ENCODE measurements at places on chromosomes 3 and 15. TPM values are rescaled to one million over a fixed set of nuclear protein-coding genes. Genes with fewer than 3 reads are reported as not detected.

- H3K27me3 ChIP-seq = no peaks in the 10 kb centered on the region
- H3K4me3 ChIP-seq = no peak overlapping the region
- no peak for DNase-seq
- no peak overlapping the region for H3K27ac ChIP-seq
- peaks cover 11% of the 10 kb centered on the region for H3K4me1 ChIP-seq
Measured at GRCh38 chr3:145692751-145693150, 468.2 kb downstream of the PLOD2 start.

DNA sequence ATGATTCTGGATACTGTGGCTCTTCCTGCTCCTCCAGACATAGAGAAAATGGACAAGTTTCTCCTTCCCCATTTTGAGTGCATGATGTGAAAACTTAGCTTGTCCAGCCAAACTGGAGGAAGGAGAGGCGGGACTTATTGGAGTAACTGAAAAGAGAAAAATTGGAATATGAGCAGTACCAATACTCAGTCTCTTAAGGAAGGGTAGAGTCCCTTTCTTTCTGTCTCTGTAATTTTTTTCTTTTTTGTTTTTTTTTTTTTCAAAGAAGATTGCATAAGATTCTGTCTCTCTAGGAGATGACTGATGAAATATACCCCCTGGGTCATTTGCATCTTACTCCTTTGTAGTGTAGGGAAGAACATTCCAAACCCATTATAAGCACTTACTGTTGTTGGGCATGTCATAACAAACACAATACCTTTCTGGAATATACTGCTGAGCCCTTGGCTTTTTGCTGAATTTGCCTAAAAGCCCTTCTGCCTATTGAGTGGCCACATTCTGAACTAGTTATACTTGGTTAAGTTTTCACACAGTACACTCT is 498.1 kb upstream of the TPRG1 start:
- DNase-seq = peak; percentile 32
- H3K4me3 ChIP-seq = no peak overlapping the region
- H3K27ac ChIP-seq = 0 out of 2 replicates have a peak overlapping the region, but pooled peaks have one; percentile 27
- H3K36me3 ChIP-seq = no peaks in the 10 kb centered on the region
- peaks cover 31% of the 10 kb centered on the region for H3K4me1 ChIP-seq
- H3K27me3 ChIP-seq = no peaks in the 10 kb centered on the region

DNA sequence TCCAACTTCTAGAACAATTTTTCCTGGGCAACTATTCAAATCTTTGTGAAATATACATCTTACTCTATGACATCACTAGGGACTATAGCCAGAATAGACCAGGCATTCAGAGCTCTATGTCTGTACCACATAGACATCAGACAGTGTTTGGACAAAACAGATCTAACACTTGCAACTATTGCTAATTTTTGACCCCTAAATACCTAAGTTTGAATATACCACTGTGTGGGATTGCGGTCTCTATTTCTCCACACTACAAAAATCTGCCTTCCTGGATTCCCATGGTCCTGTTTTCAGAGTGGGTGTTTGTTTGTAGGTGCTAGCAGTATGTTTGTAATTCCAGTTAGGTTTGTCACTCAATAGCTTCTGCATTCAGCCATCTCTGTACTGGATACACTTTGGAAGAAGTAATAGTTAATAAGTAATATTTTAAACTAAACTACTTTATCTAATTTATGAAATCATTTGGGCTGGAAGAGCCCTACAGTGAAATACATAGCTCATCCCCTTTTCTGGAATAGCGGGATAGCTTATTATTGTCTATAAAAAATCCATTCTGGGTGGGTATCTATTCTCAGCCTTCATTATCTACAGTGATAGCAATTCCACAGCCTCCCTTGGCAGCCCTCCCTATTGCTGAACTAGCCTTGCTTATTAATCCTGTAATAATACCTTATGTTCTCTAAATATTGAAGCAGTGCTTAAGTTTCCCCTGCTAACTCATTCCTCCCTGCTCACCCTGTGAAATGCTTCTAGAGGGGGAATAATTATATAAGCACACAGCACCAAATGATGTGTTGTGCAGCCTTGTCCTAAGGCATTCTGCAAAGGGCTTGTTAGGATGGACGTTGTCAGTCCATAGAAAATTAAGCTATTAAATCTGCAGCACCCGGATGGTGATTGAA is 49.4 kb downstream of the RBMS3 start:
- peaks cover 11% of the 10 kb centered on the region for H3K4me1 ChIP-seq
- DNase-seq = no peak
- no peaks in the 10 kb centered on the region for H3K36me3 ChIP-seq
- H3K27ac ChIP-seq = no peak overlapping the region
- no peak overlapping the region for H3K4me3 ChIP-seq

DNA sequence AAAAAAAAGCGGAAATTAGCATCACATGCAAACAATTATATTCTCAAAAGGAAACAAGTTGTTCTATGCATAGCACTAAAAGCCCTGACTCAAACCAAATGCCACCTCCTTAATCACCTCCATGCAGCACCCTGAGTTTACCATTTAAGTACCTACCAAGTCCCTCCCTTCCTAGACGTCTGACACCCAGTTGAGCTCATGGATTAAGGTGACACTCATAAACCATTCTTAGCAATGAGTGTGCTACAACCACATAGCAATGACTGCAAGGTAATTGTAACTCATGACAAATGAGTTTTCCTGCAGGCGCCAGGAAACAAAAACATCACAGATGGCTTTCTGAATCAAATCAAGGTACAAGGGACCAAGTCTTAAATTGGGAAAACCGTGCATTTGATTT is 32.0 kb downstream of the WWTR1 start:
- no peaks in the 10 kb centered on the region for H3K27me3 ChIP-seq
- H3K27ac ChIP-seq = no peak overlapping the region
- peaks cover 40% of the 10 kb centered on the region for H3K4me1 ChIP-seq
- H3K36me3 ChIP-seq = no peaks in the 10 kb centered on the region
- no peak overlapping the region for H3K4me3 ChIP-seq

Gene ST8SIA2
- 2.0 TPM for total RNA-seq

DNA sequence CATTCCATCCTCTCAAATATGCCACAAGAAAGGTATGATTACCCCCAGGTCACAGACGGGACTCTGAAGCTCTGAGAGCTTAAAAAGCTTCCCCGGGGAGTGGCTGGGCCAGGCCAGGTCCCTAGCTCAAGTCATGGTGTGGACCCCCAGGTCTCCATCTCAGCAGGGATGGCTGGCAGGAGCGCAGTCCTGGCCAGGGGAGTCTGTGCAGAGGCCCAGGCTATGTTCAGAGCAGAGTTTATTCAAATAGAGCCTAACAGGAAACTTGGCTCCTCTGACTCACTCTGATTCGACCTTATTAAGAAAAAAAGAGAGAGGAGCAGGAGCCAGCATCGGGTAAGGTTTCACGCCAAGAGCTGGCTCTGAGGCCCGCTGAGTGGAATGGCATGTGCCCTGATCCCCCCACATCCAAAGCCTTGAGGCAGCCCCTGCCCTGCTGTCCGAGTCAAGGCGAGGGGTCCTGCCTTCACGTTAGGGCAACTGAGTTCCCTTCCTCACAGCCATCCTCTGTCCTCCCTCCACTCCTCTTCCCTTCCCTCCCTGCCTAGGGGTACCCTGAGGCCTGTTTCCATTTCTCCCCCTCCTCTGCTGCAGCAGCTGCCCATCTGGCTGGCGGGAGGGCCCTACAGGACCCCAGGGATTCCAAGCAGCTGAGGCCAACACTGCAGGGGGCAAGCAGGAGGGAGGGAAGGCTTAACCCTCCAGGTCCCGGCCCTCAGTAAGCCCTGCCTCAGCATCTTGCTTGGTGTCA is 1.9 kb upstream of the LOXL1 start:
- H3K4me1 ChIP-seq = peaks cover 56% of the 10 kb centered on the region
- H3K27ac ChIP-seq = no peak overlapping the region
- no peaks in the 10 kb centered on the region for H3K36me3 ChIP-seq
- DNase-seq = no peak
- H3K4me3 ChIP-seq = no peak overlapping the region

DNA sequence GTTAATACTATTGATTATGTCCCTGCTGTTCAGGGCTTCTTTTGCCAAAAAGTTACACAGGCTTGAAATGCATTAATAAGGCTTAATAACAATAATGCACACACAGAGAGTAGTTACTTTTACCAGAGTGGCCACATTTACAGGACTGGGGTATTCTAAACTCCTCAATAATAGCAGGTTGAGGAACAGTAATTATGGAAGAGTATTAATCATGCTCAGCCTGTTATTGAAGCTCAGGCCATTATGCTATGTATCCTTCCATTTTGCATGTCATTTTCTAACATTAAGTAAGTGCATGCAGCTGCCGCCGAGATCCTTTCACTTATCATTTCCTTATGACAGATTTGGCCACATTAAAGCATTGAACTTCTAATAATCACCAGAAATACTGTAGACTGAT is 5.7 kb downstream of the ARRDC4 start:
- peaks cover 7% of the 10 kb centered on the region for H3K27me3 ChIP-seq
- no peak overlapping the region for H3K27ac ChIP-seq
- H3K36me3 ChIP-seq = no peaks in the 10 kb centered on the region
- no peak for DNase-seq

GRCh38 chr3:29764041-29764440 is 483.2 kb downstream of the RBMS3 start:
- no peaks in the 10 kb centered on the region for H3K36me3 ChIP-seq
- DNase-seq = no peak
- no peak overlapping the region for H3K27ac ChIP-seq
- no peak overlapping the region for H3K4me3 ChIP-seq
- H3K4me1 ChIP-seq = peaks cover 14% of the 10 kb centered on the region

Gene NMB
- 22.0 TPM for total RNA-seq

DNA sequence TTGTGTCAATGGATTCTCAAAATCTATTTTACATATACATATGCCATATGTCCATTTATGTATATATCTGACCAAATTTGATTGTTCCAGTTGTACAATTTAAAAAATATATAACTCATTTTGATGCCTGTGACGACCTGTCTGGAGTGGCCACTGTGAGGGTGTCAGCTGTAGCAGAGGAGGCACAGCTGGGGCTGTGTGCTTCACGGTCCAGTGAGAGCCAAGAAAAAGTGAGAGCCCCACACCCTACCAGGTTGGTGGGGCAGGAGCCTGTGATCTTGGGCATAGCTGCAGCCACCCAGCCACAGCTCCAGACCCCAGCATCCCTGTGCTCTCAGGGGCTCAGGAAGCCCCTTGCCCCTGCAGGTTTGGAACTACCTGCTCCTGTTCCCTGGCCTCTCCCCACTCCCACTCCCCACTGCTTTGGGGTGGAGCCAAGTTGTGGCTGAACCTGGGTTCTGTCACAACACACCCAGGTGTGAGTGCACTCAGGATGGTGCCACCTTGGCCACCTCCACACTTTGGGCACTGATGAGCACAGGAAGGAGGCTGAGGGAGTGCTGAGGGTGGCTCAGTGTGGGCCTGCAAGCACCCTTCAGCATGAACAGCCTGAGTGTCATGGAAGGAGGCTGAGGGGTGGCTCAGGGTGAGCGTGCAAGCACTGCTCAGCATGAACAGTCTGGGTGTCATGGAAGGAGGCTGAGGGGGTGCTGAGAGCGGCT is 161.1 kb upstream of the ROBO1 start:
- H3K27ac ChIP-seq = no peak overlapping the region
- no peak overlapping the region for H3K4me3 ChIP-seq
- no peaks in the 10 kb centered on the region for H3K4me1 ChIP-seq
- no peak for DNase-seq

- H3K27me3 ChIP-seq = no peaks in the 10 kb centered on the region
- no peaks in the 10 kb centered on the region for H3K36me3 ChIP-seq
- DNase-seq = no peak
- H3K4me3 ChIP-seq = no peak overlapping the region
Measured at GRCh38 chr3:80978216-80978969, 783.1 kb downstream of the GBE1 start.

GRCh38 chr15:27059610-27060202 is 88.7 kb downstream of the GABRG3 start:
- no peaks in the 10 kb centered on the region for H3K36me3 ChIP-seq
- DNase-seq = peak; percentile 90
- no peak overlapping the region for H3K4me3 ChIP-seq
- no peak overlapping the region for H3K27ac ChIP-seq

DNA sequence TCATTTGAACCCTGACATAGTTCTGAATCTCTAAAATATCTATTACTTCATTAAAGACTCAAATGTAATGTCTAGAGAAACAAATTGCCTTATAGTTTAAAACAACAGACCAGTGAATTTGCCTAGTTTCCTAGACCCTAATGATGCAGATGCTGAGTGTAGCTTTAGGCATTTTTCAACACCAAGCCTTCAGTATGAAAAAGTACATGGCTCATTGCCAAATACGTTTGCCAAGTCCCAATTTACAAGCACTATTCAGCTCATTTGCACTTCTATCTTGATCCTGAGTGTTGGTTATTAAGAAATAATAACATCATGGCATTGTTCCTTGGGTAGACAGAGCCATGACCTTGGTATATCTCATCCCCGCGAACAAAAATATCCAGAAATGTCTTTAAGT is 46.8 kb downstream of the EOMES start:
- H3K27me3 ChIP-seq = no peaks in the 10 kb centered on the region
- no peak for DNase-seq
- no peak overlapping the region for H3K27ac ChIP-seq
- no peak overlapping the region for H3K4me3 ChIP-seq
- no peaks in the 10 kb centered on the region for H3K36me3 ChIP-seq

Gene ZBBX
- 0.08 TPM for total RNA-seq

Gene SPTBN5
- total RNA-seq = 1.1 TPM

DNA sequence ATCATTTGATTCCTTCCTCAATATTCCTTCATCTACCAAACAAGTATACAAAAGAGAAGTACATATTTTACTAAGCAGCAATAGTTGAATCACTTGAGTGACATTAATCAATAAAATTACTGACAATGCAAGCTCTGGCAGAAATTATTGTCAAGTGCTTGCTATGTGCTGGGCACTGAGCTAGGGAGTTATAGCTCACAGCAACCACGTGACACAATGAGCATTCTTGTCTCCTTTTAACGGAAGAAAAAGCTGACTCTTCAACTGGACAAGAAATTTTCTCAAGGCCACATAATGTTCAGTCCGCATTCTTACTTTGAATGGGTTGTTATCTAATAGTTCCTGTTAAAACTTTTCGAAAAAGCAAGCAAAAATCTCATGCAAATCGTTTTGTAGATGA is 500.1 kb downstream of the PYDC2 start:
- no peak overlapping the region for H3K27ac ChIP-seq
- H3K36me3 ChIP-seq = no peaks in the 10 kb centered on the region
- peaks cover 30% of the 10 kb centered on the region for H3K4me1 ChIP-seq
- H3K27me3 ChIP-seq = no peaks in the 10 kb centered on the region

GRCh38 chr15:71180986-71181853 is 65.9 kb downstream of the THSD4 start:
- DNase-seq = no peak
- H3K4me1 ChIP-seq = no peaks in the 10 kb centered on the region
- no peak overlapping the region for H3K27ac ChIP-seq
- no peaks in the 10 kb centered on the region for H3K27me3 ChIP-seq

Gene EPHA3
- total RNA-seq = 0.21 TPM

DNA sequence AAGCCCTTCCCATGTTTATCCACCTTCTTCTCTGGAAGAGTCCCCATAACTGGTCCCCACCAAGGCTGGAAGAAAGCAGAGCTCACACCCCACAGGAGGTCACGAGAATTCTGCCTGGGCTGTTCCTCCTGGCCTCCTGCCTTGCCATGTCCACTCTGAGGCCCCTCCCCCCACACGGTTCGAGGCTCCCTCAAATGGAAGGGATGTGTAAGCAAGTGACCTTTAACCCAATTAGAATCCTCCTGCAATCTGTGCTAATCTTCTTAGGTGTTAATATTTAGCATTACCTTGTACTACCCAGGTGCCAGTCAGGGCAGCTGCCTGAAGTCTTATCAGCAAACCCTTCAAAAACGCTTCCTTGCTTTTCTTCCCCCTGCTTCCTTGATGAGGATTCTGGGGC is 32.4 kb upstream of the DYNC1LI1 start:
- H3K27ac ChIP-seq = no peak overlapping the region
- H3K4me1 ChIP-seq = peaks cover 2% of the 10 kb centered on the region
- H3K4me3 ChIP-seq = no peak overlapping the region
- H3K36me3 ChIP-seq = no peaks in the 10 kb centered on the region
- H3K27me3 ChIP-seq = no peaks in the 10 kb centered on the region
- no peak for DNase-seq
